Activated CD4-positive, alpha-beta T cell treated with anti-CD3 and anti-CD28 coated beads, Interleukin-2, amount 10 ng/mL, durations not matched to agents 24 days and 14 days (primary cell): ENCODE measurements at places on chromosomes 5 and 9. TPM values are rescaled to one million over a fixed set of nuclear protein-coding genes. Genes with fewer than 3 reads are reported as not detected.

Gene AJM1
- total RNA-seq: 5.7 and 5.9 TPM in 2 replicates

Gene ORM1
- total RNA-seq: not detected in 2 replicates

Gene PDE4D
- 47.7 and 50.1 TPM in 2 replicates for total RNA-seq

Gene RNF183
- 0.12 TPM in 1 of 2 replicates, not detected in the other for total RNA-seq

Gene CDC23
- total RNA-seq: 46.6 and 47.9 TPM in 2 replicates

Gene EPB41L4A
- not detected in 2 replicates for total RNA-seq

Gene CERT1
- 46.4 and 49.2 TPM in 2 replicates for total RNA-seq

Gene TAF11L10
- not detected in 2 replicates for total RNA-seq

Gene IPPK
- 13.5 and 15.6 TPM in 2 replicates for total RNA-seq

Gene NR2F1-AS1
- not detected in 2 replicates for total RNA-seq

Gene FBP2
- not detected in 2 replicates for total RNA-seq

Gene SPATA31E1
- not detected in 2 replicates for total RNA-seq

DNA sequence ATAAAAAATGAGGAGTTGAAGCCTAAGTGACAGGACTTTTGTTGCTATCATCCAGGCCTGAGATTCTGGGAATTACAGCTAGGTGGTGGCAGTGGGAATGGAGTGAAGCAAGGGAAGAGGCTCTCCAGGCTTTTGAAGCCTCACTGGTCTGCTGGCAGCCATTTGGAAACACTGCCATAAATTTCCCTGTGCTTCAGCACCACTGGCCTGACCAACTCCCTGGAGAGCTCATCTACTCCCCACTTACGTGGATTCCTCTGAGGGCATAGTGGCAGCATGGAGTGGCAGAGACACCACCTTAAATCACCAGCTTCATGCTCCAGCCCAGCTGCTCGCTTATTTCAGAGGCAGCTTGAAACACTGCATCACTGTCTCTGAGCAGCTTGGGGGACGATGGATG lies 518.2 kb downstream of the TLR4 start:
- DNase-seq: no peak

GRCh38 chr9:124248960-124249359 lies 8.8 kb upstream of the NEK6 start:
- DNase-seq: no peak

DNA sequence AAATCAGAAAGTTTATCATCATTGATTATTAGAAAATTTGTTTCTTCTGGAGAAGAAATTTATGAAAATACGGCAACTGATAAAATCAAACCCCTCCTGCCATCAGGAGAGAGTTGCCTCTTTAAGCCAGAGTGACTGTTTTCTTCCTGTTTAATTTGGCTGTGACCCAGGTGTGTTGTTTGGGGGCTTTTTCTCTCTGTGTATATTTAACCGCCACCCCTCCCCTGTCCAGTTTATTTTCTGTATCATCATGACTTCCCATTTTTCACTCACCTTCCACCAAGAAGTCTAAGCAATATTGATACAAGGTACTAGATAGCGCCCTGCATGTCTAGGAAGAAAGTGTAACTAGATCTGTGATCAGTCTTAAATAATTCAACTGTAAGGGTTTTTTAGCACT lies 50.1 kb downstream of the FAM78A start:
- no peak for DNase-seq

- peak; percentile 80 for DNase-seq
Measured at GRCh38 chr9:131747352-131747751, 7.5 kb upstream of the RAPGEF1 start.

GRCh38 chr5:37892586-37892985 lies 52.7 kb upstream of the GDNF start:
- no peak for DNase-seq

- no peak for DNase-seq
Measured at GRCh38 chr9:136255896-136256890, 10.6 kb upstream of the QSOX2 start.

- no peak for DNase-seq
Measured at GRCh38 chr5:111461255-111461671, 51.1 kb downstream of the STARD4 start.

DNA sequence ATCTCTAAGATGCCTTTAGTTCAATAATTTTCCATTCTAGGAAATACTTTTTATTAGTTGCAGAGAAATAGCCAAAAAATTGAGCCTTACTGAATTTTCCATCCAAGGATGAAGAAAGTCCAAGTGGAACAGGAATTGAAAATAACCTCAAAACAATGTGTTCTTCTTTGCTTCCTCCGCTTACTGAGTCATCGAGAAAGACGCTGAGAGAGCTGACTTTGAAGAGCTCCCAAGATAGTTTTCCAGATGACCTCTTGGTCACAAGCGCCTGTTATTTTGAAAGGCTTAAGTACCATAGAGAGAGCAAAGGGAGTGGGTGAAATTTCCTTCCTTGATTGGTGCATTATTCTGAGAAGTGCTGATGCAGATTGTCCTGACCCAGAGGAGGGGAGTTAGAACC lies 253.5 kb upstream of the ATP10B start:
- DNase-seq: no peak

GRCh38 chr9:95857124-95857523 lies 18.4 kb upstream of the ERCC6L2 start:
- peak; percentile 50 for DNase-seq

- DNase-seq: no peak
Measured at GRCh38 chr9:92636627-92637026, 33.3 kb downstream of the IPPK start.

DNA sequence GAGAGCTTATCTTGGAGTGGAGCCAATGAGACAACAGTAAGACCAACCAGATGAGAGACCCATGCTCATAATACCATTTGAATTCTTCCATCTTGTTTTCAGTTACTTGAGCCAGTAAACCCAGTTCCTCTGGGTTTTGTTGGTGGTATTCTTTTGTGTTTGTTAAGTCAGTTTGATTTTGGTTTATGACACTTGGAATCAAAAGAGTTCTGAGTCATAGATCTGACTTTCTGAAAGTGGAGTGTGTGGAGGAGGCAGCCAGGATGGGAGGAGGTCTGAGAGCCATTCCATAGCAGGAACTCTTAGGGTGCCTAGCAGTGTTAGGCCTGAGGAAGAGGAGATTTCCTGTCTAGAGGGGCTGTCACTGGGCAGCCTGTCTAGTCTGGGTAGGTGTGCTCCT lies 24.6 kb upstream of the PANK3 start:
- no peak for DNase-seq

- no peak for DNase-seq
Measured at GRCh38 chr5:175778951-175779503, 92.4 kb upstream of the CPLX2 start.

DNA sequence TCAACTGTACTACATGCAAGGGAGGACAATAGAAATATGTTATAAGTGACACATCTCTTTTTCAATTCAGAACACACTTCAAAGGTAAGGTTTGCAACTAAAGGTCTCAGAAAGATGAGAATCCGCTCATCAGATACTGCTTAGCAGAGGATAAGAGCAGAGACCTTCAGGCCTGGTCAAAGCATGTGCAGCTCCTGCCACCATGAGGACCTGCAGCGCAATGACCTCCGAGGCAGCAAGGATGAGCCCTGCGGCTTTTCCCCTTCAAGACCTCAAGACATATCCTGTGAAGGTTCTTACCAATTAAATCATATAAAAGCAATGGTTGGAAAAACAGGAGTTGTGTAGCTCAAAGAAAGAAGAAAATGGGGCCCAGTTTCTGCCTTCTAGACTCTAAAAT lies 135.8 kb downstream of the TRIM36 start:
- no peak for DNase-seq

- no peak for DNase-seq
Measured at GRCh38 chr5:107365320-107366109, 305.2 kb downstream of the EFNA5 start.

DNA sequence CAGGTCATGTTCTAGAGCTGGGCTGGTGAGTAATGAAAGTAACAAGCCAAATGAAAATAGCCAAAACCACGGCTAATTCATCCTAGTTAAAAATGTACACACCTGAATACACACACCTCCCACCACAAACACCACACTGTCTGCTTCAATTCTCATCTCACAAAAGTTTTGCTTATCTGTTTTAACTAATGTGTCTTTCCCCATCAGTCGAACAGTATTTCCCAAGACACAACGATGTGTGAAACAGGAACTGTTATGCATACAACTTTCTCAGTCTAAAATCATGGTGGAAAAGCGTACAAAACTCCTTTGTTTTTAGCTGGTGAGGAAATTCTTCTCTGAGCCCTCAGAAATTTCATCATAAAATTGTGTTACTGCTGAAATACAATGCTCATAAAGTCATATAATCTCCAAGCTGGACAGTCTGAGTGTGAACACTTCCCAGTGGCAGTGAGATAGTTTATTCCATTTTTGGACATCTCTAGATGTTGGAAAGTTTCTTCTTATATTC lies 242.4 kb downstream of the EFNA5 start:
- DNase-seq: no peak

DNA sequence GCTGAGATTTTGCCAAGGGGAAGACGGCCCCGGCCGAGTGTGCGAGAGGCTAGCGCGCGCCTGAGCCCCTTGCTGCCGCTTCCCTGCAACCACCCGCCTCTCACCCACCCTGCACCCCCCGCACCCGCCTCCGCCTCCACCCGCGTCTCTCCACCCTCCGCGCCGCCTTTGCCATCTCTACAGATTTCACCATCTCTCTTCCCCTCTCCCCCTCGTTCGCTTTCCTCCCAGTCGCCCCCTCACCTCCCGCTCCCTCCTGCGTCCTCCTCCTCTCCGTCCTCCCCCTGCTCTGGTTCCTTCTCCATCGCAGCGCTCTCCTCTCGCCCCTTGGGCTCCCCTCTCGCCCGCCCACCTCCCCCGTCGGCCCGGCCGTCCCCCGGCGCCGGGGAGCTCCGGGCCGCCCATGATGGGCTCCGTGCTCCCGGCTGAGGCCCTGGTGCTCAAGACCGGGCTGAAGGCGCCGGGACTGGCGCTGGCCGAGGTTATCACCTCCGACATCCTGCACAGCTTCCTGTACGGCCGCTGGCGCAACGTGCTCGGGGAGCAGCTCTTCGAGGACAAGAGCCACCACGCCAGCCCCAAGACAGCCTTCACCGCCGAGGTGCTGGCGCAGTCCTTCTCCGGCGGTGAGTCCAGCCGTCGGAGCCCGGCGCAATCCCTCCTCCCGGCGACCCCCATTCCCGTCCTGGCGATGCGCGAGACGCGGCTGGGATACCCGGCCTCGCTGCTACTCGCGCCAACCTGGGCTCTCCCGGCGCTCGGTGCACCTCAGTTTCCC lies at the start of gene PRDM12:
PRDM12 (plus strand) TSS at position 344 of the 778 bp plus-strand sequence; CDS start at position 404, 60 bp downstream.
- no peak for DNase-seq

GRCh38 chr9:75855509-75855908 lies 35.0 kb upstream of the PCSK5 start:
- no peak for DNase-seq

DNA sequence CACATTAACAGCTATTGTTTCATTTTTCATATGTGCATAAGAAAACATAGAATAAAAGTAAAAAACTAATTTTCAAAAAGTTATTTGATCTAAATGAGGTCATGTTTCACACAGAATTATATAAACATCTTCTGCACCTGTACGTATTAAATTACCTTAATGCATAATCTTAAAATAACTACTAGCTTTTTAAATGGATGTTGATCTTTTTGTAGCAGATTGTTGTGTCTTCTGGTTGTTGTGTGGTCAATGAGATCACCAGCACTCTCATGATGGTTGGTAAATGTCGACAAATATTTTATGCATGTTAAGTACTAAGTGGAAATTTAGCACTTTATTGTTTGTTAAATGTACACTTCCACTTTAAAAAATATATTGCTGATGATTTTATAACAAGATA lies 162.0 kb downstream of the AP3B1 start:
- no peak for DNase-seq

DNA sequence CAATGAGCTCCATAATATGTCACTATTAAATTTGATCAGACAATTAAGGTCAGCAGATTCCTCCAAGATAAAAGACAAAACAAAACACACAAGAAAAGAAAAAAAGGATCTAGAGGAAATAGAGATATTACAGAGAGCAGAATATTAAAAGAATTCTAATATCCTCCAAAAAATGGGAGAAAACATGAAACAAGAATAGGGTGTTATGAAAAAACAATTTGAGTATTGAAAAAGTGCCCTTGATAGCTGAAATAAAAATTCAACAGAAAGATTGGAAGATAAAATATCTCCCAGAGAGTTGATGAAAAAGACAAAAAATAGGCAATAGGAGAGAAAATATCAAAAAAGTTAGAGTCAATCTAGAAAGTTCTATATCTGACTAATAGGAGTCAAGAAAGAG lies 44.8 kb upstream of the LHFPL2 start:
- no peak for DNase-seq

DNA sequence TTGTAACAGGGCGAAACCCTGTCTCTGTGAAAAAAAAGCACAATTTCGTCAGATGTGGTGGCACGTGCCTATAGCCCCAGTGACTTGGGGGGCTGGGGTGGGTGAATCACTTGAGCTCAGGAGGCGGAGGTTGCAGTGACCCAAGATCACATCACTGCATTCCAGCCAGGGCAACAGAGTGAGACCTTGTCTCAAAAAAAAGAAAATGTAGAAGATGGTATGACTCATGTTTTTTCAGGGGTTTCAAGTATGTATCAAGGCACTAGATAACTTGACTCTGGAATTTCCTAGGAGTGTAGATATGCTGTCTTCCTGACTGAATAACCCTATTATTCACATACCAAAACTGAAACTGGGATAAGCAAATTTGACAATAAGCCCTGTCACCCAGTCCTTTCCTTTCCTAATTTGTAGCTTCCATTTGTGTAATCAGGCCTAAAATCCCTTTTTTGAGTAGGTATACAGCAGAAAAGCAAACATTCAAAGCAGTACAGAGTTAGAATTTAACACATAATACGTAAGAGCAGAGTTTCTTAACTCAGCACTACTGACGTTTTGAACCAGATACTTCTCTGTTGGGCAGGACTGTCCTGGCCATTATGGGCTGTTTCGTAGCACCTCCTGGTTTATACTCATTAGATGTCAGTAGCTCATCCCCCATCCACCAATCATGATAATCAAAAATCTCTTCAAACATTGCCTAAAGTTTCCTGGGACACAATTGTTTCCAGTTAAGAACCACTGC lies 17.3 kb upstream of the ANKRD18B start:
- no peak for DNase-seq

DNA sequence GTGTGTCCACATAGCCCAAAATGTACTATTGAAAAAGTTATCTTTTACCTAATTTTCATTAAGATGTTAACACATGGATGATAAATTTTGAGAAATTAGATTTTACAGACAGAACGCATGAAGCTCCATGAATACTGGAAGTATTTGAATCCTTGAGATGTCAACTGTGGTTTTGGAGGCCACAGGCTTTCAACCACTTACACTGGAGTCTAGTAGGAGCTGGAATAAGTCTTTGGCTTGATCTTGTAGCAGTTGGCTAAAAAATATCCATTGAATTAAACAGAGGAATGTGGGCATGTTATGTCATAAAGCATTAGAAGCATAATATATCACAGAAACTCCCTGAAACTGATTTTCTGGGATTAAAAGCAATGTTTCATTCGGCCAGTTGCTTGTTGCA lies 52.9 kb downstream of the CAMK4 start:
- no peak for DNase-seq

DNA sequence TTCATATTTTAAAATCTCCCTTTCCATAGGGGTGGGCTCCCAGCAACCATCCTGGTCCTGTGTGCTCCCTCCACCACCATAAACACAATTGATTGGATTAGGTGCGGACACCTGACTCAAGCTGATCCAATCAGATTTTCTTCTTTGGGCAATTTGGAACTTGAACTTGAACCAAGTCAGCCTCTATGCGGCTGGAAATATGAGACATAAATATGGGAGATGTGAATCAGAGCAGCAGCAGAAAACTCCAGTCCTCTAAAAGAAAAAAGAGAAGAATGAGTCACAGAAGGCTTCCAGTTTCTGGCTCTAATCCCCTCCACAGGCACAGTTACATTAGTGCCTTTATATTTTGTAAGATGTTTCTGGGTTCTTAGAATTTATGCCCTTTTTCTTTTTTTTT lies 306.6 kb downstream of the MLLT3 start:
- DNase-seq: peak; percentile 64
